Thyroid gland (tissue), 4 donors: ENCODE measurements at places on chromosomes 2 and 18.

DNA sequence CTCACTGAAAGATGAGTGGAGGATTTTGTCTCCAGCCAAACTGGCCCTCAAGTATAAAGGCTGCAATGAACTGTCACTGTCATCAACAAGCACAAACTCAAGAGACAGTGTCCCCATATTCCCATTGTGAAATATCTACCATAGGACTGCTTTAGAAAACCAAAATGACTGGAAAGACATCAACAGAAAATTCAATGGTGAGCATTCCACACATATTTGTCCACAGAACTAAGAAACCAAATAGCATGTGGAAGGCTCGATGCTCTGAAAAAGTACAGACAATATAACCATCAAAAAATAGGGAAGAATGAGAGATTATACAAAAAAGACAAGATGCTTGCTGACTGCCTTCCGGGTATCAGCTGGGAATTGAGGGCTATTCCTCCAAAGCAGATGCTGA is 37.6 kb downstream of the TGFBRAP1 start:
- DNase-seq, result no peak

DNA sequence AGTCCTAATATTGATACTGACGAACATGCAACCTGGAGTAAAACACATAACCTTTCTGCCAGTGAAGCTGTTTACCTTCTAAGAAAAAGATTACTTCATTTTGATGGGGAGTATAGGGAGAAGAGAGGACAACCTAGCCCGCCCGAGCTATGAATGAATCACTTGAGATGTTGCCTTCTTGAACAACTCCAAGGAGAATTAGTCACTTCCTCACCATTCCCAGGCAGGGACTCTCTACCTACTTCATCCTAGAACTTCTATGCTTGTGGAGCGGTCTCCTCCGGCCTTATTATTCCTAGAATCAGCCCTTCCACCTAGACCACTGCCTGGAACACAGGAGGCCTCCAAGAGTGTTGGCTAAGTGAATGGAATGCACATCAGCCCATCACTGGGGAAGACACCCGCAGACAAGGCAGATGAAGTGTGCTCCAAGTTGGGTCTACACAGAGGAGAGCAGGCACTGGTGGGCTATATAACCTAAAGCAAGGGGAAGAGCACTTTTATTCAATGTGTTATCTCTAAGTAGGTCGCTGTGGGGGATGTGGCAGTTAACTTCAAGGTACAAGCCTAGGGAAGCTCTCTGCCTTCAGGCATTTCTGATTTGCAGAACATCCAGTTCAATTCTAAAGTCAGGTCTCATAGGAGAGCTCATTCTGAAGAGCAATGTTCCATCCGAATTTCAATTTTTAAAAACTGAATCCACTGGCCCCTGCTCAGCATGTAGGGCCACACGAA is 57.4 kb downstream of the STK39 start:
- DNase-seq, result no peak

GRCh38 chr18:35511428-35511827 is 13.7 kb upstream of the INO80C start:
- DNase-seq, result no peak

DNA sequence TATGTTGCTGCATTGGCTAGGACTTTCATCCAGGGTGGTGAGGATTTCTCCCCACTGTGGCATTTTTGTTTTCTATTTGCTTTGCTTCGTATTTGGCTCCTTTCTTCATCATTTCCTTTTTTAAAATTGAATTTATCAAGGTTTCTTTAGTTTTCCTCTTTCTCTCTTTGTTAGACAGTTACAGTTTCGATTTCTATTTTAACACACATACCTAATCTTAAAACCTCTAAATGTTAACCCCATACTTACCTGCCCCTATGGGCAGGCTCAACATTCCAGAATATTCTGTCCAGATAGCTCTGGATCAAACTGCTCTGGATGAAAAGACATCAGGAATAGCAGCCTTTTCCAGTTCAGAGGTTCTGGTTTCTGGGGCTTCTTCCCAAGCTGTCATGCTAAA is 49.2 kb downstream of the DIPK1C start:
- no peak for DNase-seq

- no peak for DNase-seq
These were observed 23.7 kb upstream of the PLEKHM3 start for GRCh38 chr2:208049006-208049405.

- DNase-seq, result no peak
These were observed 10.4 kb downstream of the HS6ST1 start for GRCh38 chr2:128308284-128308731.

DNA sequence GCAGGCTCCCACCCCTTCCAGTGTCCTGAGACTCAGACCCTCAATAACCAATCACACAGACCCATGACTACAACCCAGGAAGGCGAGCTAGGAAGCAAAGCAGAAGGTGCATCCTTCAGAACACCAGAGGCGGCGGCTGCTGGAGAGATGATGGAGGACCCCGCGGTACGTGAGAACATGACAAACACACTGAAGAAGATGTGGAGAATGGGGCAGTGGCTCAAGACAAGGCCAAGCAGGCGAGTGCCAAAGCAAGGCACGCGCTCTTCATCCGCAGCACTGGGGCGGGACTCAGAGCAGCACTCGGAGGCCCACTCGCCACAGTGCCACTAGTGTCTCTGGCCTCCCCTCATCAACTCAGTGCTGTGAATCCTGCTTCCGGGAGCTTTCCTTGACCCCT is 13.7 kb downstream of the ERFE start:
- no peak for DNase-seq

- no peak for DNase-seq
These were observed 9.9 kb downstream of the AQP12B start for GRCh38 chr2:240672701-240673190.

GRCh38 chr2:231197706-231198290 is 633 bp upstream of the ARMC9 start:
- no peak for DNase-seq

GRCh38 chr2:196681510-196681909 is 42.0 kb downstream of the CCDC150 start:
- DNase-seq, result no peak

GRCh38 chr18:31931163-31931885 is 11.6 kb downstream of the TRAPPC8 start:
- no peak for DNase-seq

DNA sequence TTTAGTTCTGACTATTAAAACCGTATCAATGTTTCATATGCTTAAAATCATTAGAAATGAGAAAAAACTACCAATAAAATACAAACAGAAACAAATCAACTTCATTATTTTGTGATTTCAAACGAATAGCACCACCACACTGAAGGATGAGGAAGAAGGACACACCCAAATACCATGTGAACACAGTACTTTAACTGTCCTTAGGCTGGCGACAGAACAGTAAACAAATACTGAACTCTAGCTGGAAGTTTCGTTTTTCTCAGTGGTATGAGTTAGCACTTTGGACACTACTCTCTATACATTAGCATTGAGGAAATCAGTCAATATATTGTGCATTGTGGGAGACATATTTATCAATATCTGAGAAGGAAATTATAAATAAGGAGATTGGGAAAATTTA is 202.4 kb upstream of the AGAP1 start:
- DNase-seq, result no peak

- peak; percentile 31 for DNase-seq
These were observed 107.8 kb upstream of the ST3GAL5 start for GRCh38 chr2:85996591-85996990.

DNA sequence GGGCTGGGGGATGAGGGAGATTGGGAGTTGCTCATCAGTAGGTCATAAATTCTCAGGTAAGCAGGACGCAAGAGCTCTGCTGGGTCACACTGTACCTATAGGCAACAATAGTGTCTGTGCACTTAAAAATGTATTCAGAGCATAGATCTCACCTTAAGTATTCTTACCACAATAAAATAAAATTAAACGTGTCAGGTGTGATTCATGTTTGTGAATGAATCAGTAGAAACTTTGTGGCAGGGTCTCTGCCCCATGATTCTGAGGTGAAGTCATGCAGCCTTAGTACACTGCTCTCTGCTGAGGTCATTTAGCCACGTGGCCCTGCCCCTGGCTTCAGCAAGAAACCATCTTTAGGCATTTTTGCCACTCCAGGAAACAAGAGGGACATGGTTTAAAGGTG is 253.8 kb downstream of the FBXO15 start:
- no peak for DNase-seq

GRCh38 chr18:47987388-47987699 is 56.9 kb upstream of the SMAD2 start:
- DNase-seq, result no peak

GRCh38 chr2:180336550-180336949 is 329.5 kb upstream of the CWC22 start:
- no peak for DNase-seq

GRCh38 chr2:3078684-3079083 is 298.9 kb downstream of the EIPR1 start:
- DNase-seq, result no peak

DNA sequence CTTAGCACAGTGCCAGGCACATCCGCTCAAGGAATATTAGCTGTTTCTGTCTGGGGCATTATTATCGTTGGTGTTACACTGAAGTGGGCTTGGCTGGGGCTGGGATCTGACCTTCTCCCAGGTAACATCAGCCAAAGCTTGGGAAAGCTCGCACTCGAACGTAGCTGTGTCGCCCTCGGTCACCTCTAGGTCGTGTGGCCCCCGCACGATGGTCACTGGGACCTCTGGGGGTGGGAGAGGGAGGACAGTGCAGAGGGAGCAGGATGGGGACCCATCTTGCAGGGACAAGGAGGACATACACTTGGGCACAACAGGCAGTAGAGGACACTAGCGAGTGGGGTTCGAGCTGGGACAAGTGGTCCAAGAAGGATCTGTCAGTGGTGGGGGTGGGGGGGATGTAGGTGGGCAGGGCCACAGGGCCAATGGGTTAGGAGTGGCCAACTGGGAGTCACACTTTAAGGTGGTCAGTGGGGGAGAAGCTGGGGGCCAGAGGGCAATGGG is 9.7 kb downstream of the TMEM198 start:
- DNase-seq, result no peak

DNA sequence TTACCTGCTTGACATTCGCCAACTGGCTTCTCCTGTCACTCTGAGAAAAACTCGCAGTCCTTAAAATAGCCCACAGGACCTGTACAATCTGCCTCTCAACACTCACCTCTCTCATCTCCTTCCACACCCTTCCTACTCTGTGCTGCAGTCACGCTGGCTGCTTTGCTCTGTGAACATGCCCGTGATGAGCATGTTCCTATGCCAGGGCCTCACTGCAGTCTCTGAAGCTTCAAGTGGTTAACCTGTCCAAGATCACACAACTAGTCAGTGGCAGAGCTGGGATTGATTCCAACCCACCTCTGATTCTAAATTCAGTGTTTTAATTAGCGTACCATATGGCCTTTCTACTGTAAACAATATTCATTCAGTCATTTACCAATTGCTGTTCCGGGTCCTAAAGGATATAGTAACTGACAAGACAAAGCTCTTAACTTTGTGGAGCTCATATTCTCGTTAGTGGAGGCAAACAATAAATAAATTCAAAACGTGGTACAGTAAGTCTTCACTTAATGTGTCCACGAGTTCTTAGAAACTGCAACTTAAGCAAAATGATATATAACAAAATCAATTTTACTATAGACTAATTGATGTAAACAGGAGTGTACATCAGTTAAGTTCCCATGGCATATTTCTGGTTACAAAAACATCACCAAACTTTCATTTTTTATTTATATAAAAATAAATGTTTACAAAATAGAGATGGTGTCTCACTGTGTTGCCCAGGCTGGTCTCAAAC is 38.9 kb upstream of the FBXO11 start:
- DNase-seq, result no peak

GRCh38 chr18:50138181-50139064 is 56.5 kb downstream of the MYO5B start:
- no peak for DNase-seq

GRCh38 chr18:32831781-32832180 is 59.0 kb upstream of the KLHL14 start:
- no peak for DNase-seq

GRCh38 chr2:172540421-172540820 is 15.5 kb upstream of the PDK1 start:
- DNase-seq, result no peak

DNA sequence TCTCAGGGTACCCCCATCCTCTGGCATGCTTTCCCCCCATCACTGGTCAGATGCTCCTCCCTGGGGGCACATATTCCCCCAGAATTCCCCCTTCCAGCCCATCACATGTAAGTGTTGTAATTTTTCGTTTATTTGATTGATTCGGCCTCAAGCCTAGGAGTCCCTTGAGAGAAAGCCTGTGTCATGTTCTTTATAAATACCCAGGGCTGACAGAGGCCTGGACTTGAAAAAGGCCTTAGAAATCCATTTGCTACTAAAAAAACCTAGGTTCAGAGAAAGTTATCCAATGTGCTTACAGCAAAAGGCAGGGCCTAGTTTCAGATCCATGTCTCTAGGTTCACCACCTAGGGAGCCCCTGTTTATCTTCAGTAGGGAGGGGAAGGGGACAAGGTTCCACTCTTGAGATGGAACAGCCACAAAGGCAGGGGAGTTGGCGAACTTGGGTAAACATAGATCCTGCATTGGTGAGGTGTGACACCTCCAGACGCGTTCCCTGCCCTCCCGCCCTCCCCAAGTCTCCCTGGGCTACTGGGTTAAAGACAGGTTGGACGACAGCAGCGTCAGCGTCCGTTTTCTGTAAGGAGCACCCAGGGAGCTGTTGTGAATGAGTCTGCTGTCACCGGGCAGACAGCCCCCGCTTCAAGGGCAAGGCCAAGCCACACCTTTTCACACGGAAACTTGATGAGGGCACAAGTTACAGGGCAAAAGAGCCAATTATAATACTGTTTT is 147.8 kb downstream of the EN1 start:
- no peak for DNase-seq

DNA sequence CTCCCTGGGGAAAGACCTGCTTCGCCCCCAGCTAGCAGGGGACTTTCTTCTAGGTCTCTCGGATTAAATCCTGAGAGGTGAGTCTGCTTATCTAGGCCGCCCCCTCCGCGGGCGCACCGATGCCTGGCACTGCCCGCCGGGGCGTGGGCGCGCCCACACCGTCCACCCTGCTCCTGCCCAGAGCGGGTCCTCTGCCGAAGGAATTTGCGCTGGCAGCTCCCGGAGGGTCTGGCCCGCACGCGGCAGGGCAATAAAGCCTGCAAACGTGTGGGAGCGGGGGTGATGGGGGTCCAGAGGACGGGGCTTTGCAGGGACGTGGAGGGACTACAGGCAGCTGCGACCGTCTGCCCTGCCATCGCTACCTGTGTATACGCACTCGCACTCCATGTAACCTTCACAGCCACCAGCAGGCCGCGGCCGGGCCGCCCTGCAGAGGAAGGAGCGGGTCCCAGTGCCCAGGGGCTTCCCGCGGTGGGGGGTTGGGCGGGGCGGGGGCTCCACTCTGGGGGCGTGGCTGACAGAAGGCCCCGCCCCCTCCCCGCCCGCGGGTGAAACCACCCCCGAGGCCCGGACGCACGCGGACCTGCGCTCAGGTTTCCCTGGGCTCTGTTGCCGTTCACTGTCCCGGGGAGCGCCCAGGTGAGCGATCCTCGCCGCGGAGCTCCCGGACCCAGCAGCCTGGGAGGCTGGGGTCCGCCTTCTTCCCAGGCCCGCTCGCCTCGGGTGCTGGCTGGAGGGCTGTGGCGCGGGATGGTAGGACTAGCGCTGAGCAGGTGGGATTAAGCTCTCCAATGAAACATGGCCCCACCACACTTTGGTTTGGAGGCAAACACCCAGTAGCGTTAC is 174.5 kb upstream of the HS6ST1 start:
- DNase-seq, result no peak

- DNase-seq, result no peak
These were observed 49.1 kb downstream of the LRATD1 start for GRCh38 chr2:14681608-14682007.
